ENCODE measurements at places on chromosomes 4 and X.

DNA sequence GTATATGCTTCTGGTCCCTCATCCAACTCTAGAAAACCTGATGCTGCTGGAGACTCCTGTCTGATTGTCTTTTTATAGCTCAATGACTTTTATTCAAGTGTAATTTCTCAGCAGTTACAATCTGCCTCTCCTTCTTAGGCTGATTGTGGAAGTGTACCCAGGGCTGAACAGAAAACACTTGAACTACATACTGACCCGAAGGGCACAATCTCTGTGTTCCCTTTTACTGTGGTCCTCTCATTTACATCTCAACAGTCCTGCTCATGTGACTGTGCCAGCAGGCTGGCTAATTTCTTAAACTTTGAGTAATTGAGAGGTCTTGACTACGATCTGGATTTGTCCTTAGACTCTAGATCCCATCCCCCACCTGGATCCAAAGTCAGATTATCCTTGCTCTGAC lies 863.4 kb downstream of the PDHA2 start:
- DNase-seq = no peak

- no peak for DNase-seq
Measured at GRCh38 chr4:98663226-98664006, 5.0 kb upstream of the TSPAN5 start.

- no peak for DNase-seq
Measured at GRCh38 chr4:63036159-63036866, 1372.9 kb downstream of the TECRL start.

- DNase-seq = no peak
Measured at GRCh38 chr4:158543191-158543590, 21.5 kb downstream of the RXFP1 start.

DNA sequence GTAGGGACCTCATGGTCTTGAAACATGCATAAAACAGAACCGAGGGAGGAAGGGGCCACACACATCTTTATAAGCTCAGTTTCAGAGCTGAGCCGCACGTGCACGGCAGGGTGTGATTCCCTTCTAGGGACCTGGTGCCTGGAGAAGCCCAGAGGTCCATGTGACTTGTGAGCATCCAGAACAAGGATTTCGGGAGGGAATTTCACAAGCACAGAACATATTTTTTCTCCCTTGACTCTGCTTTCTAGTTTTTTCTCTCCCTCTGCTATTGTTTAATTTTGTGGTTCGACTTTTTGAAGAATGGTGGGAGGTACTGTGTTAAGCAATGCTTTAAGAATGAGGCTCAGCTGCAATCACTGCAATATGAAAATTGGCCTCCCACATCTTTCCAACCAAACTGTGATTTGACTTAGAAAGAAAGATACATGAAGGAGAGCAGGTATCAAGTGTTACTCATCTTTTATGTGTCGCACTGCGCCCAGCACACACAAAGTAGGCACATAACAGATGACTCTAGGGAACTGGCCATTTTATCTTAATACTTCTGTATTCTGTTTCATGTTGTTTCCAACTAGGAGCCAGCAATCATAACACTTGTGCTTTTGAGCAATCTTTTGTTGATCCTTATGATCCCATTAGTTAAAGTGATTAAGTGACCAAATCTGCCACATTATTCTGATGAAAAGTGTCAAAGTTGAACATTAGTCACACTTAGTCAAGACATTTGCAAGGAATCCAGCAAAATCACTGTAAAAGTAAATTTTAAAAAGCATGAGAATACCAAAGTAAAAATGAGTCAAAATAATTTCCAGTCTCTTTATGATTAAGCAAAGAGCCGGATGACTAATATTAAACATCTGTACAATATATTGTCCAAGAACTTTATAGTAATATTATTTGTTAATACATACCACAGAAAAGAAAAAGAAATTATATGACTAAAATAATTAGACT lies 86.4 kb downstream of the SHISA3 start:
- DNase-seq = no peak

Measured in NCI-H1436 treated with DMSO at 0.1 percent for 48 hours (cell line).